GM18507 (cell line): ENCODE measurements at places on chromosomes 2 and 18.

- no peak for DNase-seq
Measured at GRCh38 chr2:70823249-70823648, 2.9 kb upstream of the CLEC4F start.

GRCh38 chr2:158923180-158923594 is 45.3 kb upstream of the TANC1 start:
- DNase-seq = no peak

DNA sequence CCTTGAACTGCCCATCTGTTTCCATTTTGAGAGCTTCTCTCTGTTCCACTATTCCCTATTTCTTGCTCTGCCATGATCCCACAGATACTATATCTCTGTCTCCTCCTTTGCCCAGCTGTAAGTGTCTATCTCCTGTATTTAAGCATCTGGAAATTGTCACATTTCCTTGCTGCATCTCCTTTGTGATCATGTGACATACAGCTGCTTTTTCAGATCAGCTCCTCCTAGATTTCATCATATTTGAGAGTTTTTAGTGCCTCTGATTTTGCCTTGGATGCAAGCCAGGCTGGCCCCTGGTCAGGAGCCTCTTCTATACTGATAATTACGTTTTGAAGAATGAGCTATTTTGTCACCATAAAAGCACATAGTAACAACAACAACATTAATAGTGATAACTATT is 131.7 kb upstream of the TNP1 start:
- DNase-seq = no peak

DNA sequence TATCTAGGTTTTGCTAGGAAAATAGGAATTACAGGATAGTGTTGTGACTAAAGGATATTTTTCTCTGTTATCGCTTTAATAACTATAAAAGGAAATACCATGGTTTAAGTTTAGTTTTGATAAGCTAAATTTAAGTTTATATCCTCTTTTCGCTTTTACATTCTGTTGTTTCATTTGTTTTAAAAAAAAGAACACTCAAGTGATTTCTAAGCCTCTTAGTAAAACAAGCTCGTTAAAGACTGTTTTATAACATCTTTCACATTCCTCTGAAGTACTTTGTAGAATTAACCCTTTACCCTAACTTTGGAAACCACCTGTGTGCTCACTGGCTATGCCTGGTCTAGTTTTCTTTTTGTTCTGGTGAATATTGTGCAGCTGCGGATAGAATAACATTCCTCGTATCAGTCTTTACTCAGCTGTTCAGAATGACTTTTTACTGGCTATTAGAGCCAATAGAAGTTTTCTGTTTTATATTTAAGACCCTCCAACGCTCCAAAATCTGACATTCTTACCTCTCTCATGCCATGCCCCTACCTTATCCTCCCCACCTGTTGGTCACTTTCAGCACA is 183.1 kb downstream of the PTPRM start:
- no peak for DNase-seq

GRCh38 chr2:28516950-28517349 is 21.1 kb downstream of the PLB1 start:
- no peak for DNase-seq

DNA sequence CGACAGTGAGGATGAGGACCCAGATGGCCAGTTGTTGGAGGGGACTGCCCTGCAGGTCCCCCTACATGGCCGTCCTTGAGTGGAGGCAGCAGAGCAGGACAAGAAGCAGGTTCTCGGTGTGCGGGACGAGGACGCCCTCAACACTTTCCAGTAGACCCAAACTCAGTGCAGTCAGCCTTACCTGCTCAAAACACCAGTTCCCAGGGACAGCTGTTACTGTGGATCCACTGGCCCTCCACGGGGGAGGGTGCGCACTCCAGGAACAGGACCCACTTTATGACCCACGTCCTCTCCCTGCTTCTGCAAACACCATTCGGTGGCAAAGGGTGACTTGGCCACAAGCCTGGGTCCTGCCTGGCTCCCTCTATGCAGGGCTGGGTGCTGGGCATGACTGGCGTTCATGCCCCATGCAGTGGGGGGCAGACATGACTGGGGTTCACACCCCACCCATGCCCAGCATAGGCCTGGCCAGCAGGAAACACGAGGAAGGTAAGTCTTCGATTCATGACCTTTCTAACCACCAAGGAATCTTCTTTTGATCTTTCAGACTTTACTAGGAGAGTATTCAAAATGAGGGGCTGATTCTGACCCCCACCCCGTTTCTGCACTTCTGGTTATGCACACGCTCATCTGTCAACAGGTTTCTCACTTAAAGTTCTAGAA is 233.7 kb downstream of the HDAC4 start:
- no peak for DNase-seq

DNA sequence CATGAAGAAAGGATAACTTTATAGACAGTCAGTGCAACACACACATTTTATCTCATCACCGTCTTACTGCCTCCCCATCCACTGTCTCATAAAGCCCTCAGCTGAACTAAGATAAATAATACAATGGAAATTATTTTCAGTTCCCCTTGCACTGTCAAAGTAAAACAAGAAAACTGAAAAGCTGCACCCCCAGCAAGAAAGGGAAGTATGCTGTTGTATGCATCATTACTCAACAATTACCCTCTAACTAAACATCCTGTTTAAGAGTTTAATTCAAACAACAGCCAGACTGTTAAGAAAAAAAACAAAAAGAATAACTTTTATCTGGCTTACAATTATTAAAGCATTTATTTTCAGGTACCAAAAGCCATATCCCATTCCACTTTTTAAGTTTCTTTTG is 25.0 kb downstream of the MPPE1 start:
- DNase-seq = peak; percentile 25

DNA sequence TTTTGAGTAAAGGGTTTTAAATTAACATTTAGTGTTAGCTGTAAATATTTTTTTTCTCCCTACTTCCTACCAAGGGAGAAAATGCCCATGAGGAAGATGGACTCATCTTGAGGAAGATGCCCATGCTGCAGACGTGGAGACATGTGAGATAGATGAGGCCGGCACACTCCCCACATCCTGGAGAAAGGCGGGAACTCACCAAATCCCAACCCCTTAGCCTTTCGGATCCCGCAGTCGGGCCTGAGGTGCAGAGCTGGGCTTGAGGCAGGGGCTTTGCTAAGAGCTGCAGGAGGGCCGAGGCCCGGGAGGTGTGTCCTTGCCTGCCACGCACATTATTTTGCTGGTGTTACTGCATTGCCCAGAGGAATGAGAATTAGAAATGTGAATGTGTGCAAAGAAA is 137.9 kb downstream of the NAPG start:
- DNase-seq = no peak
